ENCODE measurements at places on chromosomes 4 and X.
A peak's percentile ranks its signal among the peaks of the same experiment; 100 is the strongest.

GRCh38 chr4:6955261-6955911 lies 45.8 kb downstream of the TBC1D14 start:
- no peak for DNase-seq

- no peak for DNase-seq
Observed at GRCh38 chrX:49257846-49258748, 6.4 kb downstream of the FOXP3 start.

DNA sequence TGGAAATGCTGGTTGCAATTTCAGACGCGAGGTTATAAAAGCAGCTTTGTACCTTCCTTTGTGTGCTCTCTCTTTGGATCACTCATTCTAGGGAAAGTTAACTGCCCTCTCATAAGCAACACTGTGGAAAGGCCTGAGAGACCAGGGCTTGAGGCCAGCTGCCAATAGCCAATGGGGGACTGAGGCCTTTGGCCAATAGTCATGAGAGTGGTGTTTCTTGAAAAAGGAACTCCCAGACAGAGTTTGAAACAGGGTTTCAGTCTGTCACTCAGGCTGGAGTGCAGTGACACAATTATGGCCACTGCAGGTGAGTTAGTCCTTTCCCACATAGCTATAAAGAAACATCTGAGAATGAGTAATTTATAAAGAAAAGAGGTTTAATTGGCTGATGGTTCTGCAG lies 524.7 kb upstream of the SMIM31 start:
- DNase-seq, result no peak

GRCh38 chr4:84965553-84966381 lies 723 bp downstream of the WDFY3 start:
- peak; percentile 60 for DNase-seq

DNA sequence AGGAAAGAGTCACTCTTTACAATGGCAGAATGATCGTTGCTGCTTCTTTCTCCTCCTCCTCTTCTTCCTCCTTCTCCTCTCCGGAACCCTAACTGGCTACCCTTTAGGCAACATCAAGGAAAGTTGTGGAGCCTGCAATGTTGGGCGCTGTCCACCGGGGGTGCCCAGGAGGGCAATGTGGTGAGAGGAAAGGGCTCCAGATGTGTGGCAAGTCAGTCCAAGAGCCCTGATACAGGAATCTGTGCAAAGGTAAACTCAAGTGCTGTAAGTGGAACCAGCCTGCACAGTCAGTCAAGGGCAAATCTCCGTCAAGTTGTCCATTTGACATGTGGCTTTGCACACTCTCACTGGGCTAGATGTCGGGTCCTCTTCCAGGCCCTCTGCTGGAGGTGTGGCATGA lies 2.8 kb downstream of the RTL5 start:
- no peak for DNase-seq

DNA sequence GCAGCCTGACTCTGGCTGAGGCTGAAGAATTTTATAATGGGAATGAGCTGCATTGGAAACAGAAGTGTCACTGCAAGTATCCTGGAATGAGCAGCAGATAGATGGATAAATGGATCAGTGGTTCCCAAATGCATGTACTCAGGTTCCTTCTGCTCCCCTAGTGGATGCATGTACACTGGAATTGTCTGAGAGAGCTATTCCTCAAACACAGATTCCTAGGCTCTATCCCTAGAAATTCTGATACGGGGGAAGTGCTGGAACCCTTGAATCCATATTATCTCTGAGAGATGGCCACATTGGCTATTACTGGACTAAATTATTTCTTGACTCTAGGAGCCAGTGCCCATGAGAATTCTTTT lies 64.8 kb downstream of the TMEM131L start:
- no peak for DNase-seq

GRCh38 chrX:76172325-76172893 lies 453 bp upstream of the PBDC1 start:
- no peak for DNase-seq

GRCh38 chr4:186105647-186106321 lies 1.3 kb downstream of the FAM149A start:
- DNase-seq, result no peak

DNA sequence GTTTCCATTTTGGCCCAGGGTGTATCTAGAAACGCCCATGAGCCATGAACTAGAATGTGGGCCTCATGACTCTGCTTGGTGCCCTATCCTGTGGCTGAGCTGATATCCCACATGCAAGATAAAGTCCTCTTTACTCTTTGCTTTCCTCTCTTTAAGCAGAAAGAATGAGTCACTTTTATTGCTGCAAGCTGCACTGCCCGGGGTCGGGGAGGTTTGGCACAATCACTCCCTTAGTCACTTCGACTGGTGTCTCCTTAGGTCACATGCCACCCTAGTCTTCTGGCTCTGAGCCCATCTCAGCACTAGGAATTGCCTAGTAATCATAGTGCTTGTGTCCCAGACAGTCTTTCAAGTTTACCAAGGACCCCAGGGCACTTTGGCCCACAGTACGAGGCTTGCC lies 75.1 kb upstream of the CXorf66 start:
- no peak for DNase-seq

DNA sequence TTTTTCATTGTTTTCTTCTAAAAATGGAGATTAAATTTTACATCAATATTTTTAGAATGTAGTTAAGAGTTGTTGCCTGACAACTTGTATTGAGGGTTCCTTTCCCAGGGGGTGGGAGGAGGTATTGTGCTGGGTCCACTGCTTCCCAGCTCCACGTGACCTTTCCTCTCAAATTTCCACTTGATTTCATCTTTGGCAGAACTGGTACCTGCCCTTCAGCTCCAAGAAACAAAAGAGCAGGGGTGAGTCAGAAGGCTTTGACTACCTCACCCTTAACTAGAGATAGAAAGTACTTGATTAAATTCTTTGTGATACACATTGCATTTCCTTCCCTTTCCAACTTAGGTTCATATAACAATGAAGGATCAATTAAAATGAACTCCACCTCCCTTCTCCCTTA lies 19.7 kb downstream of the TRIM2 start:
- DNase-seq, result peak; percentile 5

- no peak for DNase-seq
Observed at GRCh38 chrX:49958727-49959485, 36.5 kb downstream of the CLCN5 start.

DNA sequence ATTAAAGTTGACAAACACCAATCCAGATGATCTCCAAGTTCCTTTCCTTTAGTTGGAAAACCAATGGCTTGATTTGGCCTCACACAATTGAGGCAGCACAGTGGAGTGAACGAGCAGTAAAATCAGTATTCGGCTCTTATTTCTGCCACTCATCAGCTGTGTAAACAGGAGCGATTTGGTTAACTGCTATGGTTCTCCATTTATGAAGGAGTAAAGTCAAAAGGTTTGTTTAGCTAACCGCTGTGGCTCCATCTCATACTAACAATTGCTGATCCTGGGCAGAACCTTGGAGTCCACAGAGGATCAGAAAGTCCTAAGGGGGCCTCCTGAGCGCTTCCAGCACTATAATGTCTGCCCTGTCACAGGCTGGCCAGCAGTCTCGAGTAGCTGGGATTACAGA lies 54.5 kb upstream of the EXOC1L start:
- DNase-seq, result no peak

DNA sequence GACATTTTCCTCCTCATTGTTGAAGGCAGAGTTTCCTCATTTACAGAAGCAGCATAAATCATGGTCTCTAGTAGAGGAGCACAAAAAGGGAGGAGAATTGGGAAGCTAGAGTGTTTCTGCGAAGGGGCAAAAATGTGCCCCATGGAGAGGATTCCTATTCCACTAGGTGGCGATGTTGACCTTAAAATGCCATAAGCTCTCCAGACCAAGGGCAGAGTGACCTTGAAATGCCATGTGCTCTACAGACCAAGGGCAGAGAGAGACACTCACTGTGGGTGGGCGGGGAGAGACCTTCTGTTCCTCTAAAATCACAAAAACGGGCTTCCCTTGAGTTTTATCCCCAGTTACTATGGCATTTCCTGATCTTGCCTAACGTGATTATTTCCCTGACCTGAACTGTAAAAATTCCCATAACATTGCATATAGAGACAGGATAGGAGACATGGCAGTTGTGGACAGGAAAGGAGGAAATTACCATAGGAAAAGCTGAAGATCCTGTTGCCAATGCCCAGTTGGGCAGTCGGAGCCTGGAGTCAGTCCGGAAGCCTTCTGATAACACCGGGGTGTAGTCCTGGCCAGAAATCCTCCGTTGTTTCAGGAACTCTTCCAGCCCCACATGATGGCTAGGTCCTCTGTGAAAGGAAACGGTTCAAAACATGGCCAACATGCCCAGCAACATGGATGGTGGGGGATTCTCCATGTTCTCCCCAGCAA lies 567.7 kb downstream of the MAGEB5 start:
- no peak for DNase-seq

DNA sequence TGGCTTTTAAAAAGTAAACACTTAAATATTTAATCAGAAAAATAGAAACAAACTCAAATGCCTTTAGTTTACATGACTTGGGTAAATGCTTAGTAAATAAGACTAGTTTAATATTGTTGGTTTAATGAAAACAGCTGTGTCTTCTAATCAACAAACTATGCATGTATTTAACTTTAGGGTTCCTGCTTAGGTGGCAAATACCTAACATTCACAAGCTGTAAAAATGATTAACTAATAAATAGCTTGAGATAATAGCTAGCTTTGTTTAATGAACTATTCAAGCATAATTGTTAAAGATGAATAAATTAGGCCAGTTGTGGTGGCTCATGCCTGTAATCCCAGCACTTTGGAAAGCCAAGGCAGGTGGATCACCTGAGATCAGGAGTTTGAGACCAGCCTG lies 30.0 kb upstream of the USP46 start:
- no peak for DNase-seq

- DNase-seq, result no peak
Observed at GRCh38 chrX:132389480-132389879, 99.4 kb downstream of the MBNL3 start.

DNA sequence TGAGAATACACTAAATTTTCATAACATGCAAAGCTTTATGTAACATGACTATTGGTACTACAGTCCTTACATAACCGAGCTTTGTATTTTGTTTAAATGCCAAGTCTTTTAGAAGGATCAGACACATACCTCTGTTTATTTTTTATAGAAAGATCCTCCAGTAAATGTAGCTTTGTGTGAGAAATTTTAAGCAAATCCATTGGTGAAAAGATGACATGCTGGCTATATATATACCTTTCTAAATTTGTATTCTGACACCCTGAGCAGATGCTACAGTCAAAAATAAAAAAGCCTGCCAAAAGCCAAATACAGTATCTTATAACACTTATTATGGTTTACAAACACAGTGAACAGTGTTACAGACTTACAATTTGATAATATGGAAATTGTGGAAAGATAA lies at the start of gene YIPF7:
YIPF7 (minus strand) TSS at position 201 of the 400 bp plus-strand sequence. CDS start 1,525 bp downstream, outside the sequence.
- DNase-seq, result no peak

- no peak for DNase-seq
Observed at GRCh38 chr4:185573651-185574199, 38.4 kb upstream of the PDLIM3 start.

DNA sequence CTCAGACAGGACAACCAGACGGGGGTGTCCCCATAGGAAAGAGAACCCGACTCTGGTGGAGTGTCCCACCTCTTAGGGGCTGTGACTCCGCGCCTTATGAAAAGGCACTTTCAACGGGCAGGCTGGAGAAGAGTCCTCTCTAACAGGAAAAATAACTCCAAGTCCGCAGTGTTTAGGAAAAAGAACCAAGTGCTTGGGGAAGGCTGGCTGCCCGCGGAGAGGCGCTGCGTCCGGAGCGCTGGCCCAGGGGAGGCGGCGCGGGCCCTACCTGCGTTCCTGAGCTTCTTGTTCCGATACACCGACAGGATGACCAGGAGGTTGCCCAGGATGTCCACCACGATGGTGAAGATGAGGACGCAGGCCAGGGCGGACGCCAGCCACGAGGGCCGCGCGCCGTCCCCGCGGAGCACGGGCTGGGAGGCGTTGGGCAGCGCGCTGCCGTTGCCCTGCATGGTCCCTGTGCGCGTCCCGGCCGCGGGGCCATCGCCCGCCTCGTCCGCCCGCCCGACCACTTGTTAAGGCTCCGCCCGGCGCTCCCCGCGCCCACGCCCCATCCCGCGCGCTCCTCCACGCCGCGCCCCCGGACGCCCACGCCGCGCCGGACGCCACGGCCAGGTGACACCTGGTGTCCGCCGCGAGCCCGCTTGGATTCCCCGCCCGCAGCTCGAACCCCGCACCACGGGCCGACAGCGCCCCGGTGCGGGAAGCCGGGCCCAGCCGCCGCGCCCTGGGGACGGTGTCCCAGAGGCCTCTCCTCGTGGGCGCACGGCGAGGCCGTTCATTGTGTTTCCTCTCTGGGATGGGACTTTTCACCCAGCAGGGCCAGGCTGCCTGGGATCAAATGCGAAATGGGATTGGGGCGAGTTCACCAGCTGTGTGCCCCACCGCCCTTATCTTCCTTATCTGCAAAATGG lies at the start of gene MTNR1A:
MTNR1A (minus strand) TSS at position 654 of the 914 bp plus-strand sequence; CDS start at position 452, 202 bp downstream.
- no peak for DNase-seq

DNA sequence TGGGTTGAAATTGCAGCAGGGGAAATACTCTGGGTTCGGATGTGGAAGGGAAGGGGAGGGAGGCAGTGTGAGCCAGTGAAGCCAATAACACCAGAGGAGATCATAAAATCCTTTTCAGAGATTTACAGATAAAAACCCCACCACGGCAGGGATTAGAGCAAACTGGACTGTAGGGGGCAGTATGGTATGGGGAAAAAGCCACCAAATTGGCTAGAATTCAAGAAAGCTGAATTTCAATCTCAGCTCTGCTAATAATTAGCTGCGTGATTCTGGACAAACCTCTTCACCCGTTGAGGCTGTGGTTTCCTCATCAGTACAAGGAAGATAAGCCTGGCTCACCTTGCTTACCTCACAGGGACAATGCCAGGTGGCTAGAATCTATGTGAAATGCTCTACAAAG lies 108.1 kb downstream of the ATG4A start:
- no peak for DNase-seq

DNA sequence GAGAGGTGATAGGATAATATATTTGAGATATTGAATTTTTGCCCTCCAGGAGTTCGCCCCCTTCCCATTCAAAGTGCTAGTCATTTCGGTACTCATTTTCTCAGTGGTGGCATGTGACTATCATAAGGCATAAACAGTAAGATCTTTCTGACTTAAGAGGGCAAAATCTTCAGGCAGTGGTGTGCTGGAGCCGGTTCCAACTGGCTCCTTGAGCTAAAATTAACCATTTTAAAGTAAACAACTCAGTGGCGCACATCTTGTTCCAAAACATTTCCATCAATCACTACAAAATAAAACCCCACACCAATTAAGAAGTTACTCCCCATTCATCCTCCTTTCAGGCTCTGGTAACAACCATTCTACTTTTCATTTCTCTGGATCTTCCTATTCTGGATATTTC lies 43.3 kb downstream of the LUZP4 start:
- DNase-seq, result no peak

DNA sequence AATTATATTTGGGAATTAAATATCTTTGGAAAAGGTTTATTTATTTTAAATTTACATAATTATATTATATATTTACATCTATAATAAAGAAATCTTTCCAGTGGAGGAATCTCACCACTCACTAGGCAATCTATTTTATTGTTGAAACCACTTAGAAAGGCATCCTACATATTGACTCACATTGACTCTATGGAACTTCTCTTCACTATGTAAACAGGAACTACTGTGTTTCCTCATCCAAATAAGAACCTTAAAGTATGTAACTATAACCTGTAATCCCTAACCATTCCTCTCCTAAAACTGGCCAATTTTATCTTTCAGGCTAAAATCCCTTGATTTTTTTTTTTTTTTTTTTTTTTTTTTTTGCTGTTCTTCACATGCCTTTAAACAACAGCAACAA lies 268.7 kb downstream of the MAPK10 start:
- no peak for DNase-seq

- no peak for DNase-seq
Observed at GRCh38 chr4:46506876-46507275, 116.9 kb upstream of the GABRA2 start.
